Stimulated activated CD8-positive, alpha-beta memory T cell treated with anti-CD3 and anti-CD28 coated beads, Interleukin-15, amount 100 ng/mL, for 4 hours (primary cell): ENCODE measurements at places on chromosomes 12 and 14.

- no peak for DNase-seq
These were observed 69.0 kb upstream of the DDX11 start for GRCh38 chr12:31004666-31005065.

DNA sequence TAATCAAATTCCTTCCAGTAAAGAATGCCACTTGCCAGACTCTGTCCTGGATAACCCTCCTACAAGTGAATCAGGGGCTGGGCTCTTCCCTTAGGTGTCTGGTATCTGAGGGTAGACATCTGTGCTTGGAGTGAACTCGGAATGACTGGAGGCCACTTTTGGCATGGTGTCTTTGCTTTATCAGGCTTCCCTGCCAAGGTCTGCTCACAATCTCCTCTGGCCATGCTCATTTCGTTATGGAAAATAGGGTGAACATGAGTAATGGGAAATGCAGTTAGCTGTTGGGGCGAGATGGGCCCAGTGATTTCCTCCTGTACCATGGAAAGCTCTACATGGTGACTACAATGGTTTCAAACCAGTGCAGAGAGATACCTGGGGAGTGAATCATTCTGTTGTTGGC is 212.9 kb downstream of the NRXN3 start:
- DNase-seq: no peak

- no peak for DNase-seq
These were observed 122.1 kb downstream of the TTLL5 start for GRCh38 chr14:75783184-75783583.

DNA sequence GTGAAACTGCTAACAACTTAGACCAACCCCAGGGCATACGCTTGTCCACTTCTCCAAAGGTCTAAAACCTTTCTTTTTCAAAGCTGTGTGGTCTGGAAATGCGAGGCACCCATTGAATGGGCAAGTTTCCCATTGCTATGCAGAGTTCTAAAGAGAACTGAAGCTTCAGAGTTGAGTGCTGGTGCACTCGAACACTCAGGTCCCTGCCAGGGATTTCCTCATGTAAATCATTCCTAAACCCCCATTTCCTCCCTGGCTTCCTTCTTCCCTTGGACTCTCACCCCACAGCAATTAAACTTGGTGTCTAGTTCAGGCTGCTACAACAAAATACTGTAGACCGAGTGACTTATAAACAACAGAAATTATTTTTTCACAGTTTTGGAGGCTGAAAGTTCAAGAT is 2.2 kb upstream of the PXN start:
- DNase-seq: no peak

DNA sequence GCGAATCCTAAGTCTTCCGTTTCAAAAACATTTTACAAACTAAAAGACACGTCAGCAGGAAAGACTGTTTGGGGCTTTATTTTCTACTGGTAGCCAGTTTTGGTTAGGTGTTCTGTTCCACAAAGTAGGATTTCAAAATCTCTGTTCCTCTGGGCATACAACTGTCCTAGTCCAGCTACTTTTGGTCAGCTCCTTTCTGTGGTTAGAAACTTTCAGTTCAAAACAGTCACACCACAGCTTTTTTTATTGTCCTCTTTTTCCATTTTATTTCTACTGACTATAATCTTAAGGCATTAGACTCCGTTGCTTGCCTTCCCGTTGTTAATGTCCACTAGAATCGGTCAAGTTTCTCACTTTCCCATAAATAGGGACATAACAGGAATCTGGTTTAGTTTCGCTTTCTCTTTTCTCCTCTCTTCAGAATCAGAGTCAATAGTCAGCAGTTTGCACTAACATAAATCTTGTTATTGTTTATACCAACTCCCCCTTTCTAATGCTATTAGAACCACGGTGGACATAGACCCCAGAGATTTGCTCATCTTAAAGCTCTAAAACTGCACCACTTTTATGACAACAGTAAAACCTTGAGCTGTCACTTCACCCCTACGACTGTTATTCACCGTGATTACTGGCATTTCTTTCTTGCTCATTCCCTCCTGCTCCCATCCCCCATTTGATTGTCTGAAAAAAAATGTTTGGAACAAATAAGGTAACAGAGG is 41.5 kb upstream of the NPAS3 start:
- DNase-seq: no peak

DNA sequence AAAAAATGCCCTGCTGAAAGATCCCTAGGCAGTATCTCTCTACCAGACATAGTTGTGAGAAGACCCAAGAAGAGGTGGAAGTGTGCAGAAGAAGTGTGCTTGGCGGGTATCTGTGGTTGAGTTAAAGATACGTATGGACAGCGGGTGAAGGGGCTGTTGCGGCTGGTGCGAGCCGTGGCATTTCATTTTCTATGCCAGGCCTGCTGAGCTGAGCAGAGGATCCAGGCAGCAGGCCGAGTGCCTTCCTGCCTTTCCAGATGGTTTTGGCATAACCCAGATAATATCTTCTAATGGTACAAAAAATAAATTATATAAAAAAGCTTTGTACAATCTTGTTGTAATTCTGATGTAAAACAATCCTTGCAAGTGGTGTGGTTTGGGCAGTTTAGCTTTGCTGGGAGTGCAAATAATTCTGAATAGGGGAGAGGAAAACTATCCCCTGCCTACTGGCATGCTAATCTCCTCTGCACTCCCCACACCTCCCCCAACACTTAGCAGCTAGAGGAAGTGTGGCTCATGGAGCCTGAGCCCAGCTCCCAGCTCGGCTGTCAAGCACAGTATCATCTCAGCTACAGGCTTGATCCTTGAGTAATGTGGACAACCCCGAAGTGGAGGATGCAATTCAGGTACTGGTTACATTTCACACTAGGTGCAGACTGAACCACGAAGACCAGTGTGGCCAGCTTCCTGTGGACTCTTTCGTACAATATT is 168.9 kb downstream of the VRK1 start:
- DNase-seq: no peak

- DNase-seq: no peak
These were observed 454.1 kb upstream of the MDGA2 start for GRCh38 chr14:48129472-48129871.

GRCh38 chr12:92132288-92132687 is 13.4 kb downstream of the BTG1 start:
- DNase-seq: no peak

GRCh38 chr14:22897357-22897756 is 14.3 kb downstream of the REM2 start:
- DNase-seq: no peak

GRCh38 chr14:94391281-94391975 is 3.0 kb upstream of the SERPINA1 start:
- DNase-seq: no peak

DNA sequence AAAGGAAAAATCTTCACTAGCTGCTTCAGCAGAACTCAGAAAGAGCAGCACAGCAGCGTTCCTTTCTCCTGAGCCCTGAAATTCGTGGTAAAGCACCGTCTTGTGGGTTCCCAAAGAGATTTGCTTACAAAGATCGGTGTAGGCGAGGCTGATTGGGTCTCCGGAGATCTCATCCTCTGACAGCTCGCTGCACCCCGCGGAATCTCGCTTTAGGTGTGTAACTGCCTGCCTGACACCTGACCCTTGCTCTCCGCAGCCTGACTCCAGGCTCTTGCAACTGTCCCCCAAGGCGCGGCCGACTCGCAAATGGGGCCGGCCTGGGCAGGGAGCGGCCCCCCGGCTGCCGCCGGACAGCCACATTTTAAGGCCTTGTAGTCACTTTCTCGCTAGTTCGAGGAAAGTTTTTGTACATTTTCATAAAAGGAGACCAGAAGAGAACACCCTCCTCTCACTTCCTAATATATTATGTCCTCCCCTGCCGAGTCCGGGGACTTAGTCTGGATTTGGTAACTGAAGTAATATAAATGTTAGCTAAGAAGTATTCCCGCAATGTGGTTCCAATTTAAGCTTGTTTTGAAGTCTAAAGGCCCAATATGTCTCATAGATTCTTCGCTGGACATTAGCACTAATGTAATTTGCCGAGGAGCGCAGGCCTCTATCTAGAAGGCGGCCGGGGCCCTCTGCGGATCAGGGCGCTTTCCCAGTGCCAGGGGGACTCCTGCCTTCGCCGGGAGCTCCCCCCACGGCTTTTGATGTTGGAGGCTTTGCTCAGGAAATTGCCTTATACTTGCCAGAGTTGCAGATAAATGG is 177.3 kb upstream of the CDKN3 start:
- no peak for DNase-seq

DNA sequence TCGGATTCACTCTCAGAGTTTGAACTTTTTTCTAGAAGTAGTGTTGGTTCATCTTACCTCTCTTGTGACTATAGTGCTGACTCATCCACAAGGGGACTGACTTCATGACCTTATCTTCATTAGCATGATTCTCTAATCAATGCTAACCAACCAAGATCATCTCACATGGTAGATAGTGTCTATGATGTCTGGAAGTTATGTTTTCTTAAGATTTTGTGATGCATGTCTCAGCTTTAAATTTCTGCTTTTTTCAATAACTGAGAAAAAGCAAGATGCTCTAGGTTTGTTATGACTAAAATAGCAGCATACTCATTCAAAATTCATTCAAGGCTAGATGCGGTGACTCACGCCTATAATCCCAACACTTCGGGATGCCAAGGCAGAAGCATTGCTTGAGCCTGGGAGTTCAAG is 12.3 kb upstream of the SLC35E3 start:
- DNase-seq: no peak

DNA sequence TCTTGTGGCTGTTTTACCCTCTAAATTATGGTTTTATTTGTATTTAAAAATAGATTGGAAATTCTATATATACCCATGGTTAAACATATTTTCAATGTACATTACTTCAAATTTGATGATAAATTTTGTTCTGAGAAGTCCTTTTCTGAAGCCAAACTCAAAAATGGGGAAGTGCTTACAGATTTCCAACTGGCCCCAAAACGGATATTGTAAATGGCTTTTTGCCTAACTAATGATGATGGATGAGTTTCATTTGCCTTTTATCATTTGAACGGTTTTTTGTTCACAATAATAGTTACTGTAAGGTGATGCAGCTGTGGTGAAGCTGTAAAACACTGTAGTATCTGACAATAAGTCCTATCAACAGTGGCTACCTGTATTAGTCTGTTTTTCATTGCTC is 136.9 kb downstream of the FUT8 start:
- no peak for DNase-seq

DNA sequence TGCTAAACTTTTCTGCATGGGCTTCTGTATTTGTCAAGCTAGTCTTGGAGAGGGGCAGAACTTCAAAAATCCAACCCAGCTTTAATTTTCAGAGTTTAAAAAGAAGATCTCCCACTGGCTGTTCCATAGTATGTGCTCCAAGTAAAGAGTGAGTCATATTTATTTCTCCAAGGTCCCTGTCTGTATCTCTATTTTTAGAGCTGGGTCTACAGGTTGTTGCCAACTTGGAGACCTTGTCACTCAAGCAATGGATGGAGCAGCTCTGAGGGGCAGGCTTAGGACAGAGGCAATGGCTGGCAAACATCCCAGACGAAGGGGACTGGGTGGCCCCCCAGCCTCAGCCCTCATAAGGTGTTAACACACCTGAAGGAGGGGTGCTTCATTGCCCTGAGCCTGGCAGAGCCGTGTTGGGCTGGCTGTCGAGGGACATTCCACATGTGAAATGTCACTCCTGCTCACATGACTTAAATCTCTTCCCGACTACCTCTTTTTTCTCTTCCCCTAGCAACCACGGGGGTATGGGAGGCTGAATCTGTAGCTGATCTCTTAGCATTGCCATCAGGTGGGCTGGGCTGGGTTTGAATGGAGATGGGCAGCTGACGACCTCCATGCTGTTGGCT is 103.1 kb downstream of the SMOC1 start:
- DNase-seq: no peak

GRCh38 chr14:54722791-54723432 is 156.0 kb downstream of the SAMD4A start:
- DNase-seq: no peak

- no peak for DNase-seq
These were observed 65.8 kb upstream of the TMPO start for GRCh38 chr12:98449584-98449983.

DNA sequence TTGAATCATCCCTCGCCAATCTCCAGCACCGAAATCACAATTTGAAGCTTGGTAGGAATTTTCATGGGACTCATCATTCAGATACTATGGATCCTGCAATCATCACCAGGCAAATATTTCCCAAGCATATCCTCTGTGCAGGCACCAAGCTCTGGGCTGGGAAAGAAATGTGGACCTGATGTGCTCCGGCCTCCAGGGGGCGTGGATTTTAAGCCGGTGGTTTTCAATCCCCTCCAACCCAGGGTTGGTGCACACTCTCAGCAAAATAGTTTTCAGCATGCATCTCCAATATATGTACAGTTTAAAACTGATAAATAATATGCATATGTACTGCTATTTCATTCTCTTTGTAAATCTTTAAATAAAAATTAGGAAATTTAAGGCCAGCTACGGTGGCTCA is 98.9 kb downstream of the RBM19 start:
- no peak for DNase-seq

GRCh38 chr14:80768646-80769045 is 172.9 kb downstream of the CEP128 start:
- DNase-seq: no peak

DNA sequence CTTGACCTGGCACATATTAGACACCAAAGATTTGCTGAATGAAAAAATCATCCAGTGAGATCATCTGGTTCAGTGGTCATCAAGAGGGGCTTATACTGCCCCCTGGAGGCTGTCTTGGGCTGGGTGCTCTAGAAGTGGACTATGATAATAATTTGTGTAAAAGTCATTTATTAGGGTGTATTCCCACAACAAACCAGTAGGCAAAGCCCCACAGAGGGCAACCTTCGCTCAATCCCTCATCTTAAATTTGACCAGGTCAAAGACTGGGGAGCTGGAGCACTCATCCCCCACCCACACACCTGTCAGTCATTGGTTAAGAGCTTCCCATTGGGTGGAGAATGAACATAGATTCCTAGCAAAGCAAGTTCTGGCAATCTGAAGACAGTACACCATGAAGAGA is 20.0 kb upstream of the FICD start:
- DNase-seq: no peak

GRCh38 chr12:31687101-31687527 is 27.6 kb downstream of the ETFBKMT start:
- DNase-seq: no peak

- DNase-seq: no peak
These were observed 633 bp upstream of the RNU4-2 start for GRCh38 chr12:120292411-120292660.

- DNase-seq: no peak
These were observed 5.7 kb downstream of the MAP3K9 start for GRCh38 chr14:70803321-70804310.

GRCh38 chr12:56081393-56082347 is 1.7 kb downstream of the ERBB3 start:
- no peak for DNase-seq

GRCh38 chr14:100898935-100899883 is 4.3 kb downstream of the RTL1 start:
- no peak for DNase-seq

- no peak for DNase-seq
These were observed 389.6 kb upstream of the ATP2B1 start for GRCh38 chr12:90098132-90098779.

GRCh38 chr12:99618657-99619056 is 28.9 kb upstream of the GARIN6 start:
- DNase-seq: no peak

- no peak for DNase-seq
These were observed 5.4 kb downstream of the KRT2 start for GRCh38 chr12:52646613-52647012.

- DNase-seq: no peak
These were observed 435.4 kb downstream of the TMTC2 start for GRCh38 chr12:83121897-83122622.

GRCh38 chr12:101637936-101638335 is 43.2 kb downstream of the MYBPC1 start:
- no peak for DNase-seq
